Activated T-cell treated with anti-CD3 and anti-CD28 coated beads for 24 hours (primary cell): ENCODE measurements at places on chromosomes 16 and 17.

DNA sequence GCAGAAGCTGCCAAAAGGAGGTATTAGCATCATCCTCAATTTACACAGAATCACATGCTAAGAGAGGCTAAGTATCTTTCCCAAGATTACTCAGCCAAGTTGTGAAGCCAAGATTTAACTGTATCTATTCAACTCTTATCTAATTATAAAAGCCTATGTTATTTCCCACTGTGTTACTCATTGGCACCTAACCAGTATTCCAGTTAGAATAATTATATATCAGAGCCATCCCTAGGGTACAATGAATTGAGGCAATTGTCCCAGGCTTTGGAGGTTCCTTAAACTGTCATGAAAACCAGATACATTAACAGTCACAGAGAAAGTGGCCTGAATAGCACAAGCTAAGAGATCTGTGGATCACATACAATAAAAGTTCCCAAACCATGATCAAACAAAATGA, 10.9 kb upstream of the AMFR start:
- DNase-seq: no peak

- DNase-seq: no peak
Measured at GRCh38 chr16:30741461-30741914, 6.7 kb upstream of the PHKG2 start.

- no peak for DNase-seq
Measured at GRCh38 chr17:72706396-72706981, 386.0 kb downstream of the SLC39A11 start.

DNA sequence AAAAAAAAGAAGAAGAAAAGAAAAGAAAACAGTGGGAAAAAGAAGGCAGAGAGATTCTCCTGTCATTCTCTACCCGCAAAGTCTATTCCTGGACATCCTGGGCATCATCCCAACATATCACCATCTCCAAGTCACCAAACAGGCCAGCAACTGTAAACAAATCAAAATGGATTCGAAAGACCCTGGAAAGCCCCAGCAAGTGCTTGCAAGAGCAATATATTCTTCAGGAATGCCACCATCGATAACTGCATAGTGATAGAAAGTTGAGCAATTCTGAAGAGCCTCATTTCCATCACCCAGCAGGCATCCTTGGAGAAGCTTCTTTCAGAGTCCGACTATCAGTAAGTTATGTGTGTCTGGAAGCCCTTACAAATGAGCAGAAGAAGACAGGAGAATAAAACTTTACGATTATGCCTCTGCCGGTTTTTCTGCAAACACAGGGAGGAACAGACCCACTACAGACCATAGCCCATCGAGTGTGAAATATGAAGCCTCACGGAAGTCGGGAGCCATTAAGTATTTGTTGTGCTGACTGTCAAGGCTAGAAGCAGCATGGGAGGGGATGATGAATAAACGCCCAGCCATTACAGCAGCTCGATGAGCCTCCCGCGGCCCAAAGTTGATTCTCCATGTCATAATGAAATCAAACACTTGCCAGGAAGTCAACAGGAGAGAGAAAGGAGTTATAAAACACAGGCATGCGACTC, 64.5 kb upstream of the SEC14L1 start:
- DNase-seq: no peak

- no peak for DNase-seq
Measured at GRCh38 chr17:75270966-75271232, at the start of gene MIF4GD. MIF4GD (minus strand) TSS chr17:75271231; CDS start chr17:75270195, 1,036 bp downstream.

DNA sequence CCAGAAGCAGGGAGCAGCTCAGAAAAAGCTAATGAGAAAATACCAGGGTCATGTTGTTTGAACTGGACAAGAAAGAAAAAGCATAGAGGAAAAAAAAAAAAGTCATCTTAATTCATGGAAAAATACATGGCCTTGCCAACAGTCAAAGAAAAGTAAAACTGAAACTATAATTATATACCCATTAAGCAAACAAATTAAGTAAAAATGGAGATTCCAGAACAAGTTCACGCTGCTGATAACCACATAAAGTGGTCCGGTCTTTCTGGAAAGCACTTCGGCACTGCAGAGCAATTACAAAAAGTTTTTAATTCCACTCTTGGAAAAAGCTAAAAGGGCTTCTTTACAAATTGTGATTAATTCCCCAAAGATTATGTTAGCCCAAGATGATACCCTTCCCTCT, 12.4 kb upstream of the P2RX5 start:
- DNase-seq: no peak

DNA sequence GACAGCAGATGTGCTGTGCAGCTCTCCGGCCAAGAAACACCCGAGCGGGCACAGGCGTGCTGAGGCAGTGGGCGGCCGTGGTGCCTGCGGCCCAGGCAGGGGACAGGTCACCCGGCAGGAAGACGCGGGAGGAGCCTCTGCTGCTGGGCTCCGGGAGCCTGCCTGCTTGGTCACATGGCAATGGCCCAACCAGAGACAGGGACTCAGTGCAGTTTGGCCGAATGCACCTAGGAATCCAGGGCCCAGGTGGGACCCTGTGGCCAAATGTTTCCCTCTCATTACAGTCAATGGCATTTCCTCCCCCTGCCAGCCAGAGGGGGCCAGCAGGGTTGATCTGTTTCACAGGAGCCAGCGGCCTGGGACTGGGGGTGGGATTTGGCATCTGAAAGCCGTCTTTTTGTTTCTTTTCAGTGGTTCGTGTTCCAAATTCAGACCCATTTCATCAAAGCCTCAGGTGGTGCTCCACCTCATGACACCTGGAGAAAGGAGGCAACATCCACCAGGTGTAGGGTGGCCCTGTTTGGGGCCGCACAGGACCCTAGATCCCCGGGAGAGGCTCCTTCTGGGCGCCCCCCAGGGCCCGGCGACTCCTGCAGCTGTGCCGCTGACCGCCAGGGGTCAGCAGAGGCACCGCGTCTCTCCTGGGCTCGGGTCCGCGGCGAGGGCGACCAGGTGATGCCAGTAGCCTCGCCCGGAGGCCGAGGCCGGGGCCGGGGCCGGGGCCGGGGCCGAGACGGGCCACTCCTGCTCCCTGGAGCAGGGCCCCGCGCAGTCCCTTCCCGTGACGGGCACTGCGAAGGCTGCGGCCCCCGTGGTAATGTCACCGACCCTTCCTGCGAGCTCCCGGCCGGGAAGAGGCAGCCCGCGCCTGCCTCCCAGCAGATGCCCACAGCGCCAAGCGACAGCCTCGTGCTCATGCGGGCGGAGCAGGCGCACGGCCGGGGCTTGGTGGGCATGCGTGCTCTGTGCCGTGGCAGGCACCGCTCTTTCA, 118.5 kb downstream of the C16orf78 start:
- no peak for DNase-seq

DNA sequence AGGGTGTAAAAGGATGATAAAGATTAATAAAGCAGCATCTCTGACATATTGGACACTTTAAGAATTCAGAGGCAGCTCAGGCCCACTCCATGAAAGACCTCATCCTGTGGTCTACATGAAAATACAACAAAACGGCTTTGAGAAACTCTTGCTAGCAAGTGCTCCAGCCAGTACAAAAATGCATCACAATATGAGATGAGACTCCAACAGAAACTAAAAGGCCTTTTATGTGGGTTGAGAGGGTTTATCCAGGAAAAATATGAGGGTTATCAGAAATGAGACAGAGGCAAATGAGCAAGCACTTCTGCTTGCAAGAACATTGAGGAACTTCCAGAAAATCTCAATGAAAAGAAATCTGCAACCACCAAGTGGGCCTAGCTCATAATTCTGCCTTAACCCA, 65.7 kb downstream of the LITAF start:
- no peak for DNase-seq

- DNase-seq: no peak
Measured at GRCh38 chr16:60541535-60541934, 1494.7 kb downstream of the CDH8 start.

DNA sequence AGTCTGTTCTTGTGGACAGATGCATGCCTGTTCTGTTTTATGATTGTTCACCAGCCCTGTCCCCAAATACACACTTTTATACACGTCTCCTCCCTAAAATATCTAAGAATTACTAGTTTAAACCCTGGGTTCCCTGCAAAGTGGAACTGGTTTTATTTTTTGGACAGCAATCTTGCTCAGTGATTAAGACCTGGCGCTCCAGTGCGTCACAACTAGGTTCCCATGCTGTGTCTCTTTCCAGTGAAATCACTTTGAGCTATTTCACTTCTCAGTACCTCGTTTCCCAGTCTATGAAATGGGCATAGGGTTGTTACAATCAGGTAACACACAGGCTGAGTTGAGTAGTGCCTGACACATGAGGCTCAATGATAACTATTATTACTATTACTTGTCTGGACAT, 1.1 kb downstream of the CEP20 start:
- DNase-seq: no peak

- DNase-seq: no peak
Measured at GRCh38 chr17:8160741-8161221, 2.0 kb downstream of the VAMP2 start.

DNA sequence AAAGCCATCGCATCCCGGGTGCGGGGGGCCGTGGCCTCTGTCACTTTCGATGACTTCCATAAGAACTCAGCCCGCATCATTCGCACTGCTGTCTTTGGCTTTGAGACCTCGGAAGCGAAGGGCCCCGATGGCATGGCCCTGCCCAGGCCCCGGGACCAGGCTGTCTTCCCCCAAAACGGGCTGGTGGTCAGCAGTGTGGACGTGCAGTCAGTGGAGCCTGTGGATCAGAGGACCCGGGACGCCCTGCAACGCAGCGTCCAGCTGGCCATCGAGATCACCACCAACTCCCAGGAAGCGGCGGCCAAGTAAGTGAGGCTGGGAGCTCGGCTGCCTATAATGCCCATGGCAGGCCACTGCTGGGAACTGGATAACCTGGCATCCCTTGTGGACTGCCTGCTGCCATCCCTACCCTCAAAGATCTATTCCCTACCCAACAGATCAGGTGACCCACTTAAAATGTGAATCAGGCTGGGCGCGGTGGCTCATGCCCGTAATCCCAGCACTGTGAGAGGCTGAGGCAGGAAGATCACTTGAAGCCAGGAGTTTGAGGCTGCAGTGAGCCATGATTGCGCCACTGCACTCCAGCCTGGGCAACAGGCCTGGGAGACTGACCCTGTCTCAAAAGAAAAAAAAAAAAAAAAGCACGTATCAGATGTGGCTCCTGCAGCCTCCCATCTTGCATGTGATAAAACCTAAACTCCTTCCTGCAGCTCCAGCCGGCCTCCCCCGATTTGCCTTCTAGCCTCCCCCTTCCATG, 18.3 kb downstream of the CDIPT start:
- DNase-seq: no peak

GRCh38 chr16:2486645-2487516, 12.0 kb downstream of the TBC1D24 start:
- peak; percentile 62 for DNase-seq

DNA sequence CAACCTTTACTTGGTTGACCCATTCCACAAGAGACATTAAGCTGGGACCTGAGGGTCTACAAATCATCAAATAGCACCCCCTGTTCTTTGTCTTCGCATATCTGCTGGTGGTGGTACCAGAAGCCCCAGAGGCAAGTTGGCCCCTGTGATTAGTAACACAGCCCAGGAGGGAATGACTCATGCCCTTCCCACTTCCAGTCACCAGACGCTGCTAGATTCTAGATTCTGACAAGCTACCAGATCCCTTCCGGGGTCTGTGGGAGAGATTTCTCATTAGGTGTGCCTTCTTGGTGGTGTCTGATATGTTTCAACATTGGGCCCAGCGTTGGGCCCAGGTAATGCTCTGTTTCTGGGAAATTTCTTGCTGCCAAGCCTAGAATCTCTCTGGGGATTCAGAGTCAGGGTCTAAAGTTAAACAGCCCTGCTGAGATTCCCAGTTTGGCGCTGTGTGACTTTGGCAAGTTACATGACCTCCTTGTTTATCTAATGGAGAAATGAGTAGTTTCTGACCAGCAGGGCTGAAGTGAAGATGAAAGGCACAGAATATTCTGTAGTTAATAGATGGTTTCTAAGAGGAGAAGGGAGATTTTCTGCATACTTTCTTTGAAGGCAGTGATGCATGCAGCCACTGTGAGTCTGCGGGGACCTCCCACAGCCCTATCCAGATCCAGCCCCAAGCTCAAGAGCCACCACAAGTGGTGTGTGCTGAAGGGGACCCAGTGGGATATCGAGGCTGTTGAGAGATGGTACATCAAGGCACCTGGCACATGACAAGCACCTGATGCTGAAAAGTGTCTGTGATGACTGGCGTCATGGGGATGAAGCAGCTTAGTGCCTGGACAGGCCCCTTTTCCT, 3.9 kb downstream of the TRPV2 start:
- DNase-seq: peak; percentile 68

DNA sequence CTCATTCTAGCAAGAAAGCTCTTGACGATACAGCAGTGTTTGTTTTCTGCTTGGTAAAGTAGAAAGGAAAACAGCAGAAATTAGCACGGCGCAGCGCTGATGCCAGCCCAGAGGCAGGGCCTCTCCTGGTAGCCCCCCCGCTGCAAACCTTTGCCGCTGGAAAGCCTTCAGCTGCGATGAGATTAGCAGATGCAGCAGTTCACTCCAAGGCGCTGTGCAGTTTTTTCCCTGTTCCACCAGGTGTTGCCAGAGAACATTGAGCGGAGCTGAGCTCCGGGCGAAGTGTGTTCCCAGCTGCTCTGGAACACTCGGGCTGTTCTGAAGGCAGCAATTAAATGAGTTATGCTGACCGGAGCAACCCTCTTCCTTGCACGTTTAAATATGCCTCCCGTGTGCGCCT, 72.5 kb downstream of the RBFOX1 start:
- no peak for DNase-seq

- no peak for DNase-seq
Measured at GRCh38 chr17:37092071-37092470, 143.3 kb downstream of the AATF start.

DNA sequence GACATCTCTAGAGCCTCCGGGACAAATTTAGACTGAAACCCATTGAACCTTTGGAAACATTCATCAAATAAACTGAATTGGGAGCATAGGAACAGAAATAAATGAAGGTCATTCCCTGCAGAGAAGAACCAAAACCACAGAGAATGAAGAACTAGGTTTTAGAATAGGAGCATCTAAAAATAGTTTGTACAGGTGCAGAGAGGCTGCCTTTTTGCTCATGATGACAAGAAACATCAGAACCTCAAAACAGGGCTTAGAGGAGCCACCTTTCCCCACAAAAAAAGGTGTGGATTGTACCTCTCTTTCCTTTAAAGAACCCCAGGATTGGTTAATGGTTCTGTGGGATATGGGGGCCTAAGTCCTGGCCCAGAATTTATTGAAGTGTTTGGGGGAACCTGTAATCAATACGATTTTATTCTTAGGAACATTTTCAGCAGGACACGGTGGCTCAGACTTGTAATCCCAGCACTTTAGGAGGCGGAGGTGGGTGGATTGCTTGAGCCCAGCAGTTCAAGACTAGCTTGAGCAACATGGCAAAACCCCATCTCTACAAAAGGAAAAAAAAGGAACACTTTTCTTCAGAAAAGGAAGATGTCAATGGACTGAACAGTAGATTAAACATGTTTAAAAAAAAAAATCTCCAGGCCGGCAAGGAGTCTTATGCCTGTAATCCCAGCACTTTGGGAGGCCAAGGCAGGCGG, 37.7 kb upstream of the SLC47A1 start:
- no peak for DNase-seq
